ENCODE measurements at places on chromosomes 1 and 21. TPM values are rescaled to one million over a fixed set of nuclear protein-coding genes. Genes with fewer than 3 reads are reported as not detected.

Gene SLC66A1
- 16.8 TPM for total RNA-seq

Gene PUM1
- 145 TPM for total RNA-seq

Gene PTPN7
- total RNA-seq, result not detected

Gene ITLN2
- total RNA-seq, result not detected

Gene AMY1C
- not detected for total RNA-seq
